ENCODE measurements at places on chromosomes 1 and 21.

DNA sequence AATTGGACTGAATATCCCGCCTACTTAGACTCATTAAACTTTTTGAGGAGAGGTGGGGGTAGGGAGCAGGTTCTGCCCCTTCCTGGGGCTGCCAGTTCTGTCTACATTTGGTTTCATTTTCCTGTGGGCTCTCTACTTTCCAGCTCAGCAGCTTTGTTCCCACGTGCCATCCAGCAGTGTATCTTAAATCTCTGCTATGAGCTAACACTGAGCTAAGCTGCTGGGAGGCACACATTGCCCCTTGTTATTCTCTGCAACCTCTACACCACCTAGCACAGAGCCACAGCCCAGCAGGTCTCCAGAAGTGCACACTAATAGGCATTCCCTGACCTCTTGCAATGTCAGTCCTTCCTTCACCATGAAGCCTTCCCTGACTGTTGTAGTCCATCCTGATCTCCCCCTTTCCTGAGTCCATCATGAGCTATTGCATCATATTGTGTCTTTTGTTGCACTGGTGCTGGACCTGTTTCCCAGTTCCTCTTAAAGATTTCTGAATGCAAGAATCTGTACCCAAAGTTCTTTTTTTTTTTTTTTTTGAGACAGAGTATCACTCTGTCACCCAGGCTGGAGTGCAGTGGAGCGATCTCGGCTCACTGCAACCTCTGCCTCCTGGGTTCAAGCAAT lies 28.7 kb upstream of the NRDC start:
- DNase-seq, result no peak

DNA sequence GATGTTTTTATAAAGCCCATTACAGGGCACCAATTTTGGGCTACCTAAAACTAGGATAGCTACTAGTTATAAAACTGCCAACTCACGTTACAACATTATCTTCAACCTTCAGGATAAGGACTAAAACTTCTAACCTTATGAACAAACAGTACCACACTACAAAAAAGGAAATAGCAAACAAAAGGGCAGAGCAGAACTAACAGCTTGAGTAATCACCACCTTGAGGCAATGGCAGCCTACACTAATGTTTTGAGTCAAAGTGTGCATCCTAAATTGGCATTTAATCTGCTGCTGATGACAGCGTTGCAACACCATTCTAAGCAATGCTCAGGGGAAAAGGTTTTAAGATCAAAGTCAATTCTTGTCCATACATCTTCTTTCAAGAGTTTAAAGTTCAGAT lies 27.2 kb downstream of the PTP4A2 start:
- DNase-seq, result no peak

DNA sequence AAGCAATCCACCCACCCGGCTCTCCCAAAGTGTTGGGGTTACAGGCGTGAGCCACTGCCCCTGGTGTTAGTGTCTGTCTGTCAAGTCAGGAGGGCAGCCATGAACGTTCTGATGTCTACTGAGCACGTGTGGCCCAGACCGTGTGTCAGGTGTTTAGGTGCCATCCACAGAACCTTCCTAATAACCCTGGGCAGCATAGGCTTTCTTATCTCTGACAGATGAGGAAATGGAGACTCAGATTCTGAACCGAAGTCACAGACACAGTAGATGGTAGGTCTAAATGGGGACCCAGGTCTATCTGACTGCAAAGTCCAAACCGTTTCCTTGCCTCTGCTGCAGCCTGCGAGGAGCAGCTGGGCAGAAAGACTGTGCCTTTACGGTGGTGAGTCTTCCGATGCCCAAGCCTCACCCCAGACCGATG lies 622 bp upstream of the IL6R start:
- DNase-seq, result no peak

- no peak for DNase-seq
Measured at GRCh38 chr1:67552336-67552759, 122.1 kb upstream of the SERBP1 start.

DNA sequence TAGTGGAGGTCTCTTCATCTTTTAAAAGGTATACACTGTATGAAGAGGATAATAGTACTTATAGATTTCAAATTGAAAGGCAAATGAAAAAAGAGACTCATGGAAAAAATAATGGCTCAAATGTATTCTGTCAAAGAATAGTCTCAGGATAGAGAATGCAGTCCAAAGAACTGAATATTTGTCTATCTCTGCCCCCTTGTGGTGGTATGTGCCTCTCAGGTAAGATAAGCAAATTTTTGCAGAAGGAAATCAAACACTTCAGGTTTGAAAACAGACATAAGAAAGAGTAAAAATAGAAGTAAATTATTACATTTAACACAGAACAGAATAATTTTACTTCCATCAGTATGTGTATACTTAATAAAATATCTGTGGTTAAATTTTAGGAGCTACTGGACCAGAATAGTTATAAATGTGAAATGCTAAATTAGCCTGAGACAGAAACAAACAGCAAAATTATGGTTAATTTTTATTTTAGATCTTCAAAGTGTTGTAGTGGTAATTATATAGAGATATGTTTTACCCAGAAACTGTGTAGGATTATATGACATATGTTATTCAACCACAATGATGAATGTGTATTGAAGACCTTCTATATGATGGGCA lies 164.4 kb upstream of the PALMD start:
- DNase-seq, result no peak

DNA sequence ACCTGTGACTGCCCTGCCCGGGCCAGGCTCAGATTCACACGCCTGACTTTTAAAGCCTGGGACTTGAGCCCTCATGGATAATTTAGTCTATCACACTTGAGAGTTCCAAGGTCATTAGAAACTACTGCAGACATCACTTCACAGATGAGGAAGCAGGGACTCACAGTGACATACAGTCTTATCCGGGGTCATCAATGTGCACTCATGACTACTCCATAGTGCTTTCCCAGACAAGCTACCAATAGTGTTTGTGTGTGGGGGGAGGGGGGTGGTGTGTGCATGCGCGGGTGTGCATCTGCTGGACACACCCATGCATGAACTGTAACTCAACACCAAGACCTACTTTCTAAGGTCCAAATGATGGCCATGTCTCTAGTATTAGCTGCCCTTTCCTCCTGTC lies 16.1 kb upstream of the SLC5A9 start:
- no peak for DNase-seq

- no peak for DNase-seq
Measured at GRCh38 chr1:229975047-229975446, 92.0 kb upstream of the GALNT2 start.

- DNase-seq, result no peak
Measured at GRCh38 chr1:1020000-1020404, at the start of gene AGRN. TSS of gene AGRN (plus strand) at chr1:1020120. CDS start at chr1:1020173, 53 bp downstream.

DNA sequence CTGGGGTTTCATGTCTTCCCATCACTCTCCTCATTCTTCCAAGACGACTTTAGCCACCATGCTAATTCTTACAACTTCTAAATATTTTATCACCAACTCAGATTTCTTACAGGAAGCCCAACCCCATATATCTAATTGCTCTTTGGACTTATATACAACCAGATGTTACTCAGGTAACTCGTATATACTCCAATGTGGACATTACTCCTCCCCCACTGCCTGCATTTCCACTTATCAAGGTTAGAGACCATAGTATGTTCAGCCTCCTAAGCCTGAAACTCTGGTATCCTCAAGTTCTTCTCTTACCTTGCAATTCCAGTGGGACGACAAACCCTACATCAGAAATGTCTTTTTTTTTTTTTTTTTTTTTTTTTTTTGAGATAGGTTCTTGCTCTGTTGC lies 2.7 kb upstream of the RCC1 start:
- DNase-seq, result no peak

- no peak for DNase-seq
Measured at GRCh38 chr1:235739124-235739523, 89.5 kb upstream of the GNG4 start.

DNA sequence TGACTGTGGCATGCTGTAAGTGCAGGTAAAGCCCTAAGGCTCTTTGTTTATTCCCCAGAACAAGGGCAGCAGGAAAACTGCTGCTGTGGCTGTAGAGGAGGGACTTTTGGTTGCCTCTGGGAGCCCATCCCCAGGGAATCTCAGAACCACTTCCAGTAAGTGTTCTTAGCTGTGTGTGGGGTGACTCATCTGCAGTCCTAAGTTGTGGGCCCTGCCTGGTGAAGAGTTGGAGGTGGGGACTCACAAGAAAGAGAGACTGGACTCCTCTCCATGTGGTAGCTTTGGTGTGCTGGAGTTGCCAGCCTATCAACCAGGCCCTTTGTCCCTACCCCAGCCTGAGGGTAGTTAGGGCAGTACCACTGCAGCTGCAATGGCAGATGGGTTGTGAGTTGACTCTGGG lies 24.0 kb upstream of the DENND1B start:
- no peak for DNase-seq

- DNase-seq, result no peak
Measured at GRCh38 chr1:198234520-198235251, 77.9 kb downstream of the NEK7 start.

DNA sequence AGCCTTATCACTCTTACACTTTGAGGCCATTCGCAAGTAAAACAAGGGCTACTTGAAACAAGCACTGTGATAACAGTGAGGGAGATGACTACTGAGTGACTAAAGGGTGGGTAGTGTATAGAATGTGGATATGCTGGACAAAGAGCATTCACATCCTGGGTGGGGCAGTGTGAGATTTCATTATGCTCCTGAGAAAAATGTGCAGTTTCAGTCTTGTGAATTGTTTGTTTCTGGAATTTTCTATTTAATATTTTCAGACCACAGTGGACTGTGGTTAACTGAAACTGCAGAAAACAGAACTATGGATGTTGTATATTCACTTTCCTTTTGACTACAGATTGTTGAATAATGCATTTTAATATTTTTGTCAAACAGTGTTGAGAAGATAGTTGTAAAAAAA lies 25.1 kb upstream of the B3GALT2 start:
- DNase-seq, result peak; percentile 55

Measured in kidney epithelial cell (primary cell).